ENCODE measurements at places on chromosomes 2 and 18.

GRCh38 chr2:4618630-4619228 lies 915.4 kb downstream of the DCDC2C start:
- DNase-seq: no peak

DNA sequence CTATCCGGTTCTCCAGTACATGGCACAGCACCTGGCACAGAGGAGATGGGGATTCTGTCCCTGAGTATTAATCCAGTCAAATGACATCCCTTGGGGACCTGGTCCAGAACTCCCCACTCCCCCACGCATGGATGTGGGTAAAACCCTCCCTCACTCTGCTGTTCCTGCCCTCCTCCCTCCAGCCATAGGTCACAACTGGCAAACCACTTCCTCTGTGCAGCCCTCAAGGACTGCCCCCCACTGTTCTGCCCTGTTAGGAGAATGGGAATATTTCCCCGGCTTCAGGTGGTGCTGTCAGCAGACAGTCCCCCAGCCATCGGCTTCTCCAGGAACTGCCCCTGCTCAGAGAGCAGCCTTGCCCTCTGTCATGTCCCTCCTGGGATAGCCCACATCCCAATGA lies 1.5 kb upstream of the TFCP2L1 start:
- no peak for DNase-seq

GRCh38 chr2:53753041-53753440 lies 14.6 kb upstream of the CHAC2 start:
- DNase-seq: no peak

GRCh38 chr18:3054780-3055179 lies 41.8 kb upstream of the LPIN2 start:
- DNase-seq: no peak

DNA sequence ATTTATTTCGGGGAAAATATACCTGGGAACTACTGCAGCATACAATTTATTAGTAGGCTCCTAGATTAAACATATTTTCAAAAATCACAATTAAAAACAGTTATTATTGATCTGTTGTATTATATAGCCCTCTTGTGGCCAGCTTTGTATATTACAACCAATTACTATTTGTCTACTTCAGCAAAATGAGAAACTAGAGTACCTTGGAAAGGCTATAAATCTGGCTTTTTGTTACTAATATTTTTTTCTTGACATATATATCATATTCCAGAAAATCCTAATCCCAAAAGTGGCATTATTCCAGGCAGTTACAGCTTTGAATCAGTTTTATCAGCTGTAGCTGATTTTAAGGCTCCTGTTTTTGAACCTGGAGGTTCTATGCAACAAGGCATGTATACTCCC lies 101.2 kb downstream of the UBR3 start:
- DNase-seq: no peak

DNA sequence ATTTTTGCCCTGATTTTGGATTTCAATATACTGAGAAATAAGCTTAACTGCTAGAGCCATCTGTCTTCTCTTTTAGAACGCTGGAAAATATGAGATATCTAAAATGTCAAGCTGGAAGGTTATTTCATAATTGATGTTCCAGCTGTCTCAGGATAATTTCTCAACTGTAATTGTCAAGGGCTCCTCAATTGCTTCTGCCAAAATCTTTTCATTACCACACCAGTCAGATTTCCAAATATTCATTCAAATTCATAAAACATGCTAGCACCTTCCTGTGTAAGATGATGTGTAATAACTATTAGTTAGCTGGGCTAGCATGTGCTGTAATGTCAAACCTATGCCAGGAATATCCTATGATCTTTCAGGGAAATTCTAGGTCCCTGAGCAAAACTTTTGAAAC lies 88.1 kb downstream of the TNFRSF11A start:
- DNase-seq: no peak

GRCh38 chr2:216683846-216684245 lies 11.5 kb downstream of the IGFBP5 start:
- no peak for DNase-seq

DNA sequence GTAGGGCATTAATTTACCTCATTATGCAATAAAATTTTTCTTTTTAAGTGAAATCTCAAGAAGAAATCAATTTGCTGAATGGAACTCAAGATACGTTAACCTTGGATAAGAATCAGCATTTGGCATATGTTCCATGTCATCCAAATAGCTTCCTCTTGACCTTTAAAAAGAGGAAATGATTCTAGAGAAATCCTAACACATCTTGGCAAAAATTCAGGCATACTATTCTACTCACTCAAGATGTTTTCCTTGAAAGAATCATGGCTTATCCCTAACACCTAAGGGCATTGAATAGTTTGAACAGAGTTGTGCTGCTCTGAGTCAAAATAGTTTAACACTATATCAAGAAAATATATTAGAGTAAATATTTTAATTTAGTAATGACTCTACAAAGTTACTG lies 678.0 kb downstream of the EPHA4 start:
- no peak for DNase-seq

GRCh38 chr2:70520825-70521224 lies 32.8 kb downstream of the TGFA start:
- DNase-seq: no peak

DNA sequence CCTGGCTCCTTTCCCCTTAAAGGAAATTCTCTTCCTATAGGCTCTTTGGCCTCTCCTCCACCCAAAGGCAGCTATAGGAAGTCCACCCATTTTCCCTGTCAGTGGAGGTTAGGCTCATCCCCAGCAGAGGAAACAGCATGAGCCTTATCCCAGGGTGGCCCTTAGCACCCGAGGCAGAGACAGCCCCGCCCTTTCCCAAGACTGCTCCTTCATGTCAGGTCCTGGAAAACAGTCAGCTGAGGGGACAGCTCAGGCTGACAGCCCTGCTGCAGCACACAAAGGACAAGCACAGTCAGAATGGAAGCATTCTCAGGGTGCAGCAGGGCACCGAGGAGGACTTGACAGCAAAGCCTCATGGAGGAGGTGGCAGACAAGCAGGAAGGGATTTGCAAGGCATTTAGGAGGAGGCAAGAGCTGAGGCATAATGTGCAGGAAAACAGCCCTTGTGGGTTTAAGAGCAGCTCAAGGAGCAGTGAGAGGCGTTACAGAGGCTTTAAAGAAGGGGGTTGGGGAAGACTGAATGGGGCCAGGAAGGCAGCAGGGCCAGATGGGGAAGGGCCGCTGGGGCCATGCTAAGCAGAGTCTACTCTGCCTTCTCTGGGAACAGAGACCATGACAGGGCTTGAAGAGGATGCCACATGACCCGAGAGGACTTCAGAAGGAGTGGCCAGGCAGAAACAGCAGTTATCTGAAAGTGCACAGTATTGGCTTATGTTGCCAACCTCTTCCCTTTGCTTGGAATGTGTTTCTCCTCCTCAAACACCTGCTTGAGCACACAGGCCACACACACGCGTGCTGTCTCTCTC lies 216.6 kb downstream of the SH3BP4 start:
- DNase-seq: no peak

DNA sequence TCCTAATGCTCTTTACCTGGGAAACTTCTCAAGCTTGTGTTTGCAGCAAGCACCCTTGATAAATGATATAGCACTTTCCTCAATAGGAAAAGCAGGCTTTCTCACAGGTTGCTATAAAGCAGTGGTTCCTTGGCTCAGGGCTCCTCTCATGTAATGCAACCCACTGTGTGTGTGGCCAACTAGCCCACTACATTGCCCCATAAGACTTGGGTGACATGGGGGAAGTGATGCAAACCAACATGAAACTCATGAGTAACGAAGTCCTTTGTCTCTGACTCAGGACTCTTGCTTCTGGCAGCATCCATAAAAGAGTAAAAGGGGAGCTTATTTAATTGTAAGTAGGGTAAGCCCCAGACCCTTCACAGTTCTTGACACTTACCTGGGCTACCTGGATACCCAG lies 106.9 kb downstream of the COL4A4 start:
- no peak for DNase-seq

DNA sequence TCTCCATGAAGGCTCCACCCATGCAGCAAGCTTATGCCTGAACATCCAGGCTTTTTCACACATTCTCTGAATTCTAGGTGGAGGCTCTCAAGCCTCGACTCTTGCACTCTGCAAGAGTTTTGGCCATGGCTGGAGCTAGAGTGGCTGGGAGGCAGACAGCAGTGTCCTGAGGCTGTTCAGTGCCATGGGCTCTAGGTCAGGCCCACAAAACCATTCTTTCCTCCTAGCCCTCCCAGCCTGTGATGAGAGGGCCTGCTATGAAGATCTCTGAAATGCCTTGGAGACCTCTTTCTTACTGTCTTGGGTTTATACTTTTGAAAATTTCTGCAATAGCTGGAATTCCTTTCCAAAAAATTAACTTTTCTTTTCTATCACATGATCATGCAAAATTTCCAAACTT lies 210.7 kb downstream of the RND3 start:
- DNase-seq: no peak

GRCh38 chr2:27379383-27379835 lies 1.1 kb downstream of the ZNF513 start:
- DNase-seq: no peak

GRCh38 chr2:231720987-231721966 lies 13.0 kb downstream of the PTMA start:
- DNase-seq: no peak

- DNase-seq: no peak
Measured at GRCh38 chr2:161766334-161766733, 142.1 kb downstream of the SLC4A10 start.

DNA sequence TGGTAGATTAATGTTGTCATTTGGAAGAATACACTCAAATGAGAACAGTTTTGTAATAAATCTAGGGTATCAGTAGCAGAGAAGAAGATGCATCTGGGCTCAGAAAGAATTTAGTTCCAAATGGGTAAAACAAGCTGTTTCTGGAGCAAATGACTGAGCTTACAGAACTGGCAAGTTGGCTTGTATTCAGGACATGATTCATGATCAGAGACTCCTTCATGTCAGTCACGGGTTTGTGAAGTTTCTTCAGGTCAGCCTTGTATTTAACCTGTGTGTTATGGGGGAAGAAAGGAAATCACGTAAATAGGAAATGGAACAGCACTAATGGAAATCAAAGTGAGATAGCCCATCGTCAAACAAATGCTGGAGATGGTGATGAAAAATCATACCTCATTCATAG lies 109.1 kb downstream of the RIF1 start:
- no peak for DNase-seq

DNA sequence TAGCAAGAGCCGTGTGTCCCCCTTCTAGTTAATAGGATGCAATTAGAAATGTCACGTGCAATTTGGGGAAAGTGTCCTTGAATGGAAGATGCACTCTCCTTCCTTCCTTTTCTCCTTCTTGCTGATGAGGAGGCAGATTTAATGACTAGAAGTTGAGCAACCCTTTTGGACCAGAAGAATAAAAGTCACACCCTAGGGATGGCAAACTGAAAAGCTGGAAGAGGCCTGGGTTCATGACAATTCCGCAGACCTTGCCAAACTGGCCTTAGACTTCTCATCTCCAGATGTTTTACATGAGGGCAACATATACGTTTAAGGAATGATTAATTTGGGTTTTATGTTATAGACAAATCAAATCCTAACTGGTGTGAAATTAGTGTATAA lies 38.6 kb upstream of the NCOA1 start:
- DNase-seq: no peak

DNA sequence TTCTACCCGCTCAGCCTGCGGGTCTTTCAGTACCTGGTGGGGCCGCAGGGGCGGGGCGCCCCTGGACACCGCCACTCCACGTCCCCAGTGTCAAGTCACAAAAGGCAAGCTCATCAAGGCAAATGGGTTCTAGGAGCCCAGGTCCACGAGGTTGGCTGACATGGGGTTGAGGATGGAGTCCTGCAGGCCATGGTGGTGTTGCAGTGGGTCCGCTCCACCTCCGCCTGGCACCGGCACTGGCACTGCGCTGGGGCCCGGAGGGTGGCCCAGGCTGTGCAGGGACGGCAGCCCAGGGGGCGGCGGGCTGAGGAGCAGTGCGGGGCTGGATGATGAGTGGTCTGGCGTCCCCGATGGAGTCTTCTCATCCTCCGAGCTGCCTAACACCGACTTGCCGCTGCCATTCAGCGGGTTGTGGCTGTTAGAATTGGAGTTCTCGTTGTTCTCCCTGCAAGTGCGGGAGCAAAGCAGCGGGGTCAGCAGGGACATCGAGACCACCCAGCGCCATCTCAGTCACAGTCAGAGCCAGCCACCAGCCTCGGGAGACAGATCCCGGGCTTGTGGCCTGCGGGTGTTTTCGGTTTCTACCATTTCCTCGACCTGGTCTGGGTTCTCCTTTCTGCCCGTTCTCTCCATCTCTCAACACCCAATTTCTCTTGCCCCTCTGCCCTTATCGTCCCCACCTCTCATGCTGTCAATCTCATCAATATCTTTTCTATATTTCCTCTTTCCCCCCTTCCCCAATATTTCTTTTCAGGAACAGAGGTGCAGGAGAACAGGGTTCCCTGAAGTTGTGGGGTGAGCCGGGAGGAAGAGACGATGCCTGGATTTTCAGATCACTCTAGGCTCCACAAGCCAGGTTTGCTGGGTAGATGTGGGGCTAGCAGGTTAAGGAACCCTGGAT lies 3.0 kb downstream of the SIX2 start:
- no peak for DNase-seq

DNA sequence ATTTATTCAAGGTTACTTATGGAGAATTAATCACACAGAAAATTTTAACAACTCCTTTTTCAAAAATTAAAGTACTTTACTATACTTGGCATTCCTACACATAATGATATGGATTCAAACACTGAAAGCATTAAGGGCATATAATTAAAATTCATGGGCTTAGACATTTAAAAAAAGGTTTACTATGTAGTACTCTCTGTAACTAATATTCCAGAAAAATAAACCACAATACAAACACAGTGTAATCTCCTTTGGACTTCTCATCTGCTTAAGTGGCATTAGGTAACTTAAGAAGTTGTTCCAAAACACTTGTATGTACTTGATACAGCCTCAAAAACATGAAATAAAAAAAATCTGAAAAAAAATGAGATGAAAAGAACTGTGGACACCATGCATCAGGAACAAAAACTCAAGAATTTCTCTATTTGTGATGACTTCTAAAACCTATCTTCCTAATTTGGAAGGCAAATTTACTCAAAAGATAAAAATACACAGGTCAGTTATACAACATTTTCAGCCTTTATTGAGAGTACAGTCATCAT lies 21.0 kb downstream of the C1D start:
- no peak for DNase-seq

DNA sequence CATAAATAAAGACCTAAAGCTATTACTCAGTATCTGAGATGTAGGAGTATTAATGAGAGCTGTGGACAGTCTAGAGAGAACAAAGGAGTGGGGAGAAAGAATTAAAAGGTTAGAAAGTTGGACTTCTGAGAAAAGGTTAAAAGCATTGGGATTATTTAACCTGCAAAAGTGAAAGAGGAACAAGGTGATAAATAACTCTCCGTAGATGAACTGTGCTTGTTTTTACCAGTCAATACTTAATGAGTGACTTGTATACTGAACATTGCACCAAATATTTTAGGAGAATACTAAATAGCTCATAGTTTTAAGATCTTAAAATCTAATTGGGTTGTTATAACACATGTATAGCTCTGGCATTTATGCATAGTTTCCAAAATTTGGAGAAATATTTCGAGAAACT lies 137.5 kb downstream of the GPD2 start:
- no peak for DNase-seq

GRCh38 chr18:55541571-55541970 lies 46.4 kb downstream of the TCF4 start:
- DNase-seq: no peak

- DNase-seq: no peak
Measured at GRCh38 chr2:156630579-156631337, 194.6 kb downstream of the GPD2 start.

Data from RWPE2 (cell line).